Stimulated activated CD4-positive, alpha-beta T cell treated with anti-CD3 and anti-CD28 coated beads, Interleukin-2, amount 100 ng/mL, for 48 hours (primary cell): ENCODE measurements at places on chromosomes 1 and 21.

DNA sequence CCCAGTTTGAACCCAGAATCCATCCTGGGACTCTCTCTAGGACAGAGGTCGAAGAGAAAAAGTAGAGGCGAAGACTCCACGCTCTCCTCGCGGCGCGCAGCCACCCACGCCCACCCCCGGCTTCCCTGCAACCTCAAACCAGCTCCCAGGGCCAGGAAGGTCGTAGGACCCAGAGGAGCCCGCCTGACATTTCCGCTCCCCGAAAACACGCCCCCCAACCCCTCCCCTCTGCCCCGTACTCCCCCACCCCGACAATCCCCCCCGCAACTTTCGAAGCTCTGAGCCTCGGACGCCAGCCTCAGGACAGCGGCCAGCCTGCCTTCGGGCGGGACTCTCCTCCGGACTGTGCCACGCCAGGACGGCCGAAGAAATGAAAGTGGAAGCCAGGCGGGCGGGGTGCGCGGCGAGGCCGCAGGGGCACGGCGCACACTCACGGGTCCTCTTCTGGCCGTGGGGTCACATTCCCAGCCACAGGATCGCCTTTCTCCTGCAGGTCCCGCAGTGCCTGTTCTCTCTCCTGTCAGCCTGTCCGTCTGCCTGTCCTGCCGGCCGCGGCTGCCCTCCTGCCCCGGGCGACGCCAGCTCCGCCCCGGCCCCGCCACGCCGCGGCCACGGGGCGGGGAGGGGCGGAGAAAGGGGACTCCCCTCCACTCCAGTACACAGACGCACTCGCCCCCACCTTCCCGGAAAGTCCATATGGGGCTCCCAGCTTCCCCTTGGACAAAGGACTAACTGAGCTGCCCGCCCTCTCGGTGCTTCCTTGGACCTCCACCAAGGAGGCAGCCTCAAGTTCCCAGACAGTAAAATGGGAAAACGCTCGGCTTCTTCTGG, at the start of gene MOB3C:
MOB3C (minus strand) TSS at position 535 of the 831 bp plus-strand sequence. CDS start 3,490 bp downstream, outside the sequence.
- DNase-seq: peak; percentile 53

GRCh38 chr1:218845589-218845988, 328.1 kb upstream of the LYPLAL1 start:
- DNase-seq: no peak

GRCh38 chr1:179253286-179253972, 24.0 kb upstream of the ABL2 start:
- DNase-seq: no peak

DNA sequence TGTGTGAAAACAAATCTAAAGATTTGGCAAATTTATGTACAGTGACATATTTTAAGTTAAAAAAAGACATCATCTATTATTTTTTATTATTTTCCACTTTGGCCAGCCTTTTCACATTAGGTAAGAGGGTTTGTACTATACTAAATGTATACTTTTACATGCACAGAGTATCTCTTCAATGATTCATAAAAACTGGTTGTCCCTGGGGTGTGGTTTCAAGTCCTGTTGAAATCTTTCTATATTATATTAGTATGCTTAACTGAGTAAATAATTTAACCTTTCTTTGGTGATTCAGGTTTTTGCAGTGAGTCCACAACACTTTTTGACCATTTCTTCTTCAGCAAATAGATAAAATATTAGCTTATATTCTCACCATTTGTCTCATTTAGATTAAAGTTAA, 45.7 kb downstream of the EEIG2 start:
- DNase-seq: no peak

GRCh38 chr1:224747578-224747977, 131.5 kb downstream of the CNIH3 start:
- no peak for DNase-seq

DNA sequence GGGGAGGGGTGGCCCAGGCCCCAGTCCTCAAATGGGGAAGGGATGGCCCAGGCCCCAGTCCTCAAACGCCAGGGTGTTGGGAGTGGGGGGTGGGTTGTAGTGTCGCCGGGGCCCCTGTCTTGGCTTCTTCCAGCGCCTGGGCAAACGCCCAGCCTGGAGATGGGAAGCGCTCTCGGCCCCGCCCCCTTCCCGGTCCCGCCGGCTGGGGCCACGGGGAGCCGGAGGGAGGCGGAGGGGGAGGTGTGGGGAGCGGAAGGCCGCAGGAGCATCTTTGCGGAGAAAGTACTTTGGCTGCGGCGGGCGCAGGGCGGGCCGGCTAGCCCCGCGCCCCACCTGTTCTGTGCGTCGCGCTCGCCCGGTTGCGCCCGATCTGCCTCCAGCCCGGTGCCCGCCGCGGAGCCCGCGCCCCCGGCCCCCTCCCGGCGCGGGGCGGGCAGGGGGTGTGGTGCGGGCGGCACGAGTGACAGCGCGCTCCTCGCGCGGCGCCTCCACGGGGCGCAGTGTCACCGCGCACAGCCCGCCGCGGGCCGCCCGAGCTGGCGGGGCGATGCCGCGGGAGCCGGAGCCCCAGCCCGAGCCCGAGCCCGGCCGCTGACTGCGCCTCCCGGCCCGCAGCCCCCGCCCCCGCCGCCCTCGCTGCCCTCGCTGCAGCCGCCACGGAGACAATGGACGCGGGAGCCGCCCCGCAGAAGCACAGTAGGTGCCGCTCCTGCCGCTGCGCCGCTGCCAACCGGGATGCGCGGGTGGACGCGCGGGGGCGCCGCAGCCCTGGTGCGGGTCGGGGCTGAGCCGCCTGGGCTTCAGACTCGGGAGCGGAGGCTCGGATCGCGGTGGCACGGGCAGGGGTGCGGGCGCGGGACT, 31.1 kb upstream of the PEX10 start:
- peak; percentile 17 for DNase-seq

DNA sequence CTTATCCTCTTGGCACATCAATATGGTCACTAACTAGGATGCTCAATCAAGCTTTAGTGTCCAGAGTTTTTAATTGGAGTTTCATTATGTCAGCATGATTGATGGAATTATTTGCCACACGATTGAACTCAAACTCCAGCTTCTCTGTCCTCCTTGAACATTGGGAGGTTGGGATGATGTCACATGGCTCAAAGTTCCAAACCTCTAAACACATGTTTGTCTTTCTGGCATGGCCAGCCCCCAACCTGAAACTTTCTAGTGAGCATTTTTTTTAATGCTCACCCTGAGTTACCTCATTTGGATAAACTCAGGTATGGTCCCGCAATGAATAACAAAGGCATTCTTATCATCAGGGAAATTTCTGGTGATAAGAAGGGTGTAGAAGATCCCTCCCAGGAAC, 86.0 kb downstream of the RHOU start:
- DNase-seq: no peak
